ENCODE measurements at places on chromosomes 4 and X. TPM values are rescaled to one million over a fixed set of nuclear protein-coding genes. Genes with fewer than 3 reads are reported as not detected.

DNA sequence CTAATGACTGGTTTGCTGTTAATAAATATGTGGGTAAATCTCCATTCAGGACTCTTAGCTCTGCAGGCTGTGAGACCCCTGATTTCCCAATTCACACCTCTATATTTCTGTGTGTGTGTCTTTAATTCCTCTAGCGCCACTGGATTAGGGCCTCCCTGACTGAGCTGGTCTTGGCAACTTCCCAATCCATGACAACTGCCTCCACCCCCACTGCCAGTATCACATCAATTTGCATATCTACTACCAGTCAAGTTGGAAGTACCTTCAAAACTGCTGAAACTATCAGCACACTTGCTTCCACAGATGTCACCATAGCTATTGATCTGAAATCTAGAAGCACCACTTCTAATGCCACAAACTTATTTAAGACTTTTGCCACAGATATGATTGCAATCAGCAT is 27.6 kb downstream of the OPRPN start:
- peak; percentile 45 for DNase-seq

GRCh38 chr4:177010418-177010817 is 217.7 kb upstream of the VEGFC start:
- DNase-seq: peak; percentile 50

- DNase-seq: no peak
These were observed 845 bp downstream of the ZAR1 start for GRCh38 chr4:48490680-48491513.

- no peak for DNase-seq
These were observed 20.0 kb downstream of the TMEM154 start for GRCh38 chr4:152659806-152660205.

DNA sequence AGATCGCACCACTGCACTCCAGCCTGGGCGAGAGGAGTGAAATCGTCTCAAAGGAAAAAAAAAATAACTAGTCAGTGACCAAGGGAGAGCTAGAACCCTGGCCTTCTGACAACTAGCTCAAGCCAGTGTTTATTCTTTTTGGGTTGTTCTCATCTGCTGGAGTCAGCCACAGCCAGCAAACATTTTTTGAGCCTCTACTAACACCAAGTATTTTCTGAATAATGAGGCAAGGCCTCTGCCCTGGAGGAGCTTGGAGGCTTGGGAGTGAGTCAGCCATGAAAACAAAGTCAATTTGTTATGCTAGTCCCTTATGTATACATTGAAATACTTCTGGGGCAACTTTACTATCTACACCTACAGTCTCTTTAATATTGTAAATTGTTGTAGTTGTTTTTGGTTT is 46.5 kb downstream of the TMA16 start:
- DNase-seq: peak; percentile 62

The F8A3 gene
- 2.8 TPM for total RNA-seq

The SORBS2 gene
- 19.3 TPM for total RNA-seq

The STATH gene
- total RNA-seq: not detected

All from MCF 10A (cell line).